ENCODE measurements at places on chromosomes 7 and 10.
A peak's percentile ranks its signal among the peaks of the same experiment; 100 is the strongest.

DNA sequence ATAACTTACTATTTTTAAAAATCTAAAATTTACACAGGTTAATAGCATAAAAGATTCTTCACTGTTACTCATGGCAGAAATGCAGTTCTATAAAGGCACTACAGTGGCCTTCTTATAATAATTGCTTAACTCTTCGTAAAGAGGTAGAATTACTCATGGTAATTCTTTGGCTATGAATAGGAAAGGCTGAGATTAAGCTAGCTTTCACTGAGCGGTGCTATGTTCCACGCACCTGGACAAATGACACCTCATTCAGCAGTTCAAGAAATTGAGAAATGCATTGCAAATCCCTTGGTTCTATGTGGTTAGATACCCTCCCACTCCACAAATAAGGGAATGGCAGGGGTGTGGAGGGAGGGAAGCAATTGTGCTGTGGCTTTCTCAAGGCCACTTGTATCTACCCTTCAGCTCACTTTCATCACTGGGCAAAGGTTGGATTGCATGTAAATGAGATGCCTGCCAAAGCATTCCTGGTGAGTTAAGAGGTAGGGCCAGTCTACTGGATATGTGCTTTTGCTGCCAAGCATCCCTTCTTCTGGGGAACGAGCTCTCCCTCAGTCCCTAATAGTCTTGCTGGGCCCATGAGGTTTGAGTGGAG is 210.9 kb downstream of the TEX36 start:
- DNase-seq = no peak

- DNase-seq = no peak
Measured at GRCh38 chr10:54559498-54559897, 241.5 kb downstream of the PCDH15 start.

GRCh38 chr7:28165261-28165660 is 15.3 kb downstream of the JAZF1 start:
- DNase-seq = no peak

GRCh38 chr10:111161109-111161874 is 84.5 kb downstream of the ADRA2A start:
- no peak for DNase-seq

DNA sequence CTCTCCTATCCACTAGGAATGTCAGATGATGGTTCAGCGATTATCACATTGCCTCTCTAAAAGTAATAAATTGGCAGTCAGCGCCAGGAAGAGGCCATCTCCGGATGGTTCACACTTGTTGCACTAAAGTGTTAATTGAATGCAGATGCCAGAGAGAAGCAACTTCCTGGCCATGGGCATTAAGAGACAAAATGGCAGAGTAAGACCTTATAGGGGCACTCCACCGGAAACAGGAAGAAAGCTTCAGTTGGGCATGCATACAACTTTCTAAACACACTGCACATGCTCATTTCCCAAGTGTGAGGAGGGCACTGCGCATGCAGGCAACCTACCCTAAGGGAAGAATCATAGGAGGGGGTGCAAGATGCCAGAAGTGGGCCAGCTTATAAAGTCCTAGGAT is 71.7 kb upstream of the AUTS2 start:
- DNase-seq = no peak

DNA sequence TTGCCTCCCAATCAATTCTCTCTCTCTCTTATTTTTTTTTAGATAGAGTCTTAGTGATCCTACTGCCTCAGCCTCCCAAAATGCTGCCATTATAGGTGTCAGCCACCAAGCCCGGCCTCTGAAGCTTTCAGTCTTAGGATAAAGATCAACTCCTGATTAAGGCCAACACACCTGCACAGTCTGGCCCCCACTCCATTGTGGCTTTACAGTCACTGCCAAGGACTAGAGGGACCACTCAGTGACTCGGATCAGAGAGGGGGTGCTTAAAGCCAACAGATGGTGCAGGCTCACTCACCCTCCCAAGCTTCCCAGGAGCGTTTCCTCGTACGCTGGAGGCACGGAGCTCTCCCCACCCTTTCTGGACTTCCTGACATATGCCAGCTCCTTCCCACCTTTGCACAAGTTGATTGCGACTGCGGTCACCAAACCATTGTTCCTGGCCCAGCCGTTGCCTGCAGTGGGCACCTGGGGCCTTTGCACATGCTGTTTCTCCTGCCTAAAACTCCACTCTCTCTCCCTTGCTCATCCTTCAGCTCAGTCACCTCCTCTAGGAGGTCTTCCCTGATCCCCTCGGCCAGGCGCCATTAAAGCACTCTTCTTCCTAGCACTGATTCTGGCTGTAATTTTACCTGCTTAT is 1.7 kb upstream of the CDH23 start:
- no peak for DNase-seq

DNA sequence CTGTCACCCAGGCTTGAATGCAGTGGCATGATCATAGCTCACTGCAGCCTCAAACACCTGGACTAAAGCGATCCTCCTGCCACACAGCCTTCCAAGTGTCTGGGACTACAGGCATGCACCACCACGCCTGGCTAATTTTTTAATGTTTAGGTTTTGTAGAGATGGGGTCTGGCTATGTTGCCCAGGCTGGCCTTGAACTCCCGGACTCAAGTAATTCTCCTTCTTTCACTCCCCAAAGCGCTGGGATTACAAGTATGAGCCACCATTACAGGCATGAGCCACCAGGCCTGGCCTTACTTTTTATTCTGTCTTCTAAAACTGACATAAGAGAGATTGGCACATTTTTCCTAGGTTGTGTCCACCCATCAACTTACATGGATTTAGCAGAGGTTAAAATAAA is 33.3 kb downstream of the TACC2 start:
- no peak for DNase-seq

GRCh38 chr10:57579926-57580325 is 687.8 kb downstream of the IPMK start:
- no peak for DNase-seq

- no peak for DNase-seq
Measured at GRCh38 chr10:78846071-78846470, 222.7 kb upstream of the ZMIZ1 start.

DNA sequence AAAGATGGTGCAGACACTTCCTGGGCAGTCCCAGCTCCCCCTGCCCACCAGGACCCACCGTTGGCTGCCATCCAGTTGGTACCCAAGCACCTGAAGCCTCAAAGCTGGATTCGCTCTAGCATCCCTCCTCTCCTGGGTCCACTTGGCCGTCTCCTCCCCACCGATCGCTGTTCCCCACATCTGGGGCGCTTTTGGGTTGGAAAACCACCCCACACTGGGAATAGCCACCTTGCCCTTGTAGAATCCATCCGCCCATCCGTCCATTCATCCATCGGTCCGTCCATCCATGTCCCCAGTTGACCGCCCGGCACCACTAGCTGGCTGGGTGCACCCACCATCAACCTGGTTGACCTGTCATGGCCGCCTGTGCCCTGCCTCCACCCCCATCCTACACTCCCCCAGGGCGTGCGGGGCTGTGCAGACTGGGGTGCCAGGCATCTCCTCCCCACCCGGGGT is 14.5 kb upstream of the LIMK1 start:
- DNase-seq = no peak

DNA sequence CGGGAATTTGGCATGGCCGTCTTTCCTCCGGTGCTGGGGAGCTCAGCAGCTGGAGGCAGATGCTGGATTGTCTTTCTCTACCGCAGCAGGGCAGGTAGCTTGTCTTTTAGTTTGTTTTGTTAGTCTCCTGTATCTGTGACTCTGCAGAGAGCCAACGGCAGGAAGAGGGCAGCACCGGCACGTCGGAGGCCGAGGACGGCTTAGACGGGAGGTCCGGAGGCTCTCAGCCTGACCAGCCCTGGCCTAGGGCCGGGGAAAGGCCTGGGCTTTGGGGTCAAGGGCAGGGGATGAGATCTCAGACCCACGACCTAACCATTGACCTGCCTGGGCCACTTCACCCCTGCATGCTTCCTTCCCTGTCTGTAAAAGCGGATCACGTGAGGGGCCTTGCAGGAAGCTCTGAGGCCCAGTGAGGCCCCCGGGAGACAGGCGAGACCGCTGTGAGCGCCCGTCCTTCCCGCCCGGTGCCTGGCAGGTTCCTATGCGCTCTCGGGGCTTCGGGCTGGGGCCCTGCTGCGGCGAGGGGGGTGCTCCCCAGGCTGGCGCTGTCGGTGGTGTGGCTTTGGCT is 72.7 kb downstream of the LHPP start:
- DNase-seq = no peak

- DNase-seq = no peak
Measured at GRCh38 chr10:99975942-99976809, 33.6 kb downstream of the DNMBP start.

- DNase-seq = peak; percentile 63
Measured at GRCh38 chr10:102710609-102711008, 3.6 kb downstream of the ARL3 start.

DNA sequence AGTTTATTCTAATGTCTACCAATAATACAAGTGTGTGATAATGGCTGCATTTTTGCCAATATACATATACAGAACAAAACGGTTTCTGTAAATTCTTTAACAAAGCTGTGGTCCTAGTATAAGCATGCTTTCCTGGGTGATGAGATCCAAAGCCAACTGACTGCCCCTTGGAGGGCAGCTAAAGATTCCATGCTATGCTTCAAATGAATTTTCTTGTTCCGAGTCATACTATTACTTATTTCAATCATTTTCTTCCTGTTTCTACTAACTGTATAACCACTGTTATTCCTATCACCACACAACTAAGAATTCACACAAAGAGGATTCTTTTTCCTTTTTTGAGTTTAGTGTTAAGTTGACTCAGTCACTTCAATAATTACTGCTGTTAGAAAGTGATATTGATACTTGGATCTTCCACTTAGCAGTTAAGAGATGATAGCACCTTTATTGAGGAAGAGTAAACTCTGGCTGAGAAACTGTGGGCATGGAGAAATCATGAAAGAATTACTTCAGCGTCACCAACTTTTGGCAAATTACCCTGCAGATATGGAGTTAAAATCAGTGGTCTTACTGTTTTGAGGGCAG is 197.5 kb downstream of the ARL4A start:
- DNase-seq = no peak

DNA sequence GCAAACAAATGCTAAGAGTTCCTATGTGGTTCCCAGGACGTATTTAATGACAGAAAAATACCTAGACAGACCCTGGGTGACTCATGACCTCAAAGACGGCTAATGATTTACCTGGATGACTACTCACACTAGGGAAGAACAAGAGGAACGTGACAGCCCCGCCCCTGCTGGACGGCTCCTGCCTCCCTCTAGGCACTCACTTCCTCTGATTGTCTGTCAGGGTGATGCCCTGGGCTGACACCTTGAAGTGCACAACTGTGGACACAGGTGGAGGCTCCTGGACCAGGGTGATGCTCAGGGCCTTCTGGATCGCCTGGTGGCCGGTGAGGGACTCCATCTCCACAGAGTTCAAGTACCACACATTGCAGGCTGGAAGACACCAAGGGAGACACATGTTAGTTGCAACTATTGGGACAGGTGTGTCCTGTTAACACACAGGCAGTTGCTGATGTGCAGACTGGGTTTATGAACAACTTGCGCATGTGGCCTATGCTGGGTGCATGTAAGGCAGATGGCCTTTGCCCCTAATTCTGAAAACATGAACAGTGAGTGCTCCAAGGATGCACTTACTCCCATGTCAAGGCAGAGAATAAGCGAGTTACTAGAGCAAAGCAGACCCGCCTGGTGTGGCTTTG is 298.3 kb downstream of the TNS3 start:
- DNase-seq = no peak

DNA sequence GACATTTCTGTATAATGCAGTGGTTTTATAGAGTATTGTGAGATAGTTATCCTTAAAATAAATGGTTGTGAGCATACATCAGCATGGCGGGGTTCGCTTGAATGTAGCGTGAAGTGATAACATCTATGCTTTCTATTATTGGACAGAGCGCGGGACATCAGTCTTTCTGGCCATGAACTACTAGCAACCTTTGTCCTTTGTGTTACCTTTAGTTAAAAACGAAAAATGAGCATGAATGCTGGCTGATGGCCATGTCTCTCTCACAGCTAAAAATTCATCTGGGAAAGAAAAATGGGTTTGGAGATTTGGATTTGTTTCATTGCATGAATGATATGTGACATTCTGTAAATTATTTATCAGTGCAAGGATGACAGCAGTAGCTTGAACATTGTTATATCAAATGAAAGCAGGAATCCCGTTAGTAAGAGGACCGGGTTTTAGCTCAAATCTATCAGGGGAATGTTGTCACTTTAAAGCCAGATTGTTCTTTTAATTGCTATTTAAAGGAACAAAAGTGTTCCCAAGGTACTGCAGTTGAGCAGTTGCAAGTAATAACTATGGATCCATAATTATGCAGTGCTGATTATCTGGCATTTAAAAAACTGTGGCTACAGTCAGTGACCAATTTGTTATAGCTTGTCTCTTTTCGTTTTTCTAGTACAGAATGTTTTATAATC is 131.0 kb downstream of the KAT6B start:
- DNase-seq = no peak

DNA sequence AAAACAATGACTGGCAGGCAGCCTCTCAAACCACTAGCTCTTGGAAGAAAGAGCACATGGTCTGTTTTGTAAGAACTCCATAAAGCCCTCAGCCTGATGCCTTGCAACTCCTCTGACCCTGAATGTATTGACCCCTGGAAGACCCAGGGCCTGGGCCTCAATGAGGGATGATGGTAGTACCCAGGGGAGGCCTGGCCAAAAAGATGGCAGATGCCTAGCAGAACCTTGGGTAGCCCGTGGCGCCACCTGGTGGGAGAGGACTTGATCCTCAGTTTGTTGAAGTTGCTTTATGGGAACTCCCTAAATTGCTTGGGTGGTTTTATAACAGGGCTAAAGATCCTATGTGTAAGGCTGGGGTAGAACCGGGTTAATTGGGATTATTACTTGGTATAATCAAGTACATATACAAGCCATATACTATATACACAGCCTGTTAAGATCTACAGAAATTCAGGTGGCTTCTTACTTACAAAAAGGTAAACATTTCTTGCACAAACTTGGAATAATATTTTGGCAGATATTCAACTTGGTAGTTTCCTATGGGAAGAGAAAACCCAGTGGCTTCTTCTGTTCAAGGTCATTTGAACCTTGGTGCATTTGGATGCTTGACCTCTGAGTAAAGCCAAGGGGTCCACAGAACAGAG is 95.8 kb upstream of the CACUL1 start:
- DNase-seq = peak; percentile 46

DNA sequence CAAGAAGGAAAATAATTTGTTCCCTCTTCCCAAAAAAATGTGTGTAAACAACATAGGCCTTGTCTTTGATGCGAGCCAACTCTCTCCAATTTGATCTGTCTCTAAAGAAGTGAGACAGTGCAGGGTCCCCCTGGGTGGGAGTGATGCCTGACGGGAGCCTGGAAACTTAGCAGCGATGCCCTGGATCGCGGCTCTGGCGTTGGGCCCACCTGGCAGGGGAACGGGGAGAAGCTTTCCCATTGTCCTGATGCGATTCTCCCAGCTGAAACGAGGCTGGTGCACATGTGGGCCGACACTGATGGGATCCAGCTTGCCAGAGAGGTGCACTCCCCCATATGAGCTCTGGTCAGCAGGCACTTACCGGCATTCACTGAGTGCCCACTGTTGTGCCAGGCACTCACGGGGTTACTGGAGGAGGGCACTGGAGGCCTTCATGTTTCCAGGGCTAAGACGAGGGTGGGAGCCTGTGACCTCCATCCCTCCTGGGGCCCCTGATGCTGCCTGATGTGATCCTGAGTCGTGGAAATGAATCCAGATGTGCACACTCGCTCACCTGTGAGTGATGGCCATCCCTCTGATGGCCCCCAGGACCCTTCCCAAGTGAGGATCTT is 132.8 kb downstream of the PTPN20 start:
- no peak for DNase-seq
